NCI-H2029 treated with DMSO at 0.1 percent for 48 hours (cell line): ENCODE measurements at places on chromosomes 12 and 14.
A peak's percentile ranks its signal among the peaks of the same experiment; 100 is the strongest.

- no peak for DNase-seq
These were observed 3.9 kb downstream of the SAMD4A start for GRCh38 chr14:54570631-54571415.

- DNase-seq = no peak
These were observed 68.0 kb downstream of the PTPRR start for GRCh38 chr12:70852416-70853150.

DNA sequence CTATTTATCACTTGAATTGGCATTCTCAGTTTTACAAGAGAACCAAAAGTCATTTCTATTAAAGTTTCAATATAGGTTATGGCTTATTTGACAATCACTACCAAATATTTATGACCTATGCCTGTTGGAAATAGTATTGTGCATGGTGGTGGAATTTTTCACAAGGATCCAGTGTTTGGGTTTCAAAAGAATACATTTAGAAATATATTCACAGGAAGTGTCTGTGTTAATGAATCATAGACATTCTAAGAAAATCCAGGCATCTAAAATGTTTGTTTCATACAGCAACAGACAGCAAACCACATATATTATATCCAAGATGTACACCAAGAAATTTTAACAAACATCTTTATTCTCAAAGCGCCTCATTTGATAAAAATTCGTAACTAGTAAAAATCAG, 92.7 kb downstream of the MED13L start:
- DNase-seq = no peak

DNA sequence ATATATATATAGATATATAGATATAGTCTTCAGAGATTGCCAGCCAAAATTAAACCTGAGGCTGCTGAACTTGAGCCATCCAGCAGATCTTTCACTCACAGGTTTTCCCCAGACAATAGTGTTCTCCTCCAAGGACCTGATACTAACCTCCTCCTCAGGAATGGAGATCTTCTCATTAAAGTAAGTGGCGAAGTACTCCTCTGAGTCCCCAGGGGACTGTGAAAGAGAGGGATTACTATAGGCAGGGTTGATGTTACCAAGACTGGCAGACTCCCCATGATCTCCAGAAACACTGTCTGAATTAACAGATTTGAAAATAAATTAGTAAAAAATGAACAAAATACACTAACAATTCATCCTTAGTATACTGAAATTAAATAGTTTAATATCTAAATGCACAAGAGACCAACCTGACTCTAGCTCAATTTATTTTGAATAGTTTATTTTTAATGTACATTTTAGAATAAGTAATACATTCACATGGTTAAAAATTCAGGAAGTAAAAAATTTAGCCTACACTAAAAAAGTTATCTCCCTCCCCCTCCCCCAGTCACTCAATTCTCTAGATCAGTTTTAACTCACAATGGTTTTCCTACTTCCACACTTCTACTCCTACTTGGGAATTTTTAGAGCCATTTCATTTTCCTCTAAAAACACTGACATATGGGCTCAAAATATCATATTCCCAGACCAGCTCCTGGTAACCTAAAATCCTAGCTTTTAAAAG, 17.7 kb downstream of the SLC11A2 start:
- no peak for DNase-seq

DNA sequence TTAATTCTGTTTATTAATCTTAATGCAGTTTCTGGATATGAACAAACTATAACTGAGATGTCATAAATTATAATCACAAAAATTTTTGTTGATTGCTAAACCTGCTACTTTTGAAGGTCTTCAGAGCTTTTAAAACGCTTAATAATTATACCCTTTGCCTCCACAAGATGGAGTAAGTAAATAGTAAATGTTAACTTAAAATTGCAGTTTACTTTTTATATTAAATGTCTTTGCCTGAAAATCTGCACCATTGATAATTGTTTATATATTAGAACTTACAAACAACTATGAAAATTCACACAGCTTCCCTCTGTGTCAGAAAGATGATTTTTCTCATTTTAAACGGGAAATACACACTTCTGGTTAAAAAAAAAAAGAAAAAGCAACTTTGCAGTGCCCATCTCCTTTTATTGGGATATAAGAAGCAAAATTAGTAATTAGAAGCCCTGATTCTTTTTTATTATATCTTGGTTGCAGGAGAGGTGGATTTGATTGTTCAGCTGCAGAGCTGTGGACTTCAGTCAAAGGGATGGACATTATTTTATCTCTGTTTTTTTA, 35.6 kb downstream of the SCFD1 start:
- DNase-seq = no peak

GRCh38 chr12:14284184-14284722, 81.2 kb upstream of the ATF7IP start:
- DNase-seq = peak; percentile 75

DNA sequence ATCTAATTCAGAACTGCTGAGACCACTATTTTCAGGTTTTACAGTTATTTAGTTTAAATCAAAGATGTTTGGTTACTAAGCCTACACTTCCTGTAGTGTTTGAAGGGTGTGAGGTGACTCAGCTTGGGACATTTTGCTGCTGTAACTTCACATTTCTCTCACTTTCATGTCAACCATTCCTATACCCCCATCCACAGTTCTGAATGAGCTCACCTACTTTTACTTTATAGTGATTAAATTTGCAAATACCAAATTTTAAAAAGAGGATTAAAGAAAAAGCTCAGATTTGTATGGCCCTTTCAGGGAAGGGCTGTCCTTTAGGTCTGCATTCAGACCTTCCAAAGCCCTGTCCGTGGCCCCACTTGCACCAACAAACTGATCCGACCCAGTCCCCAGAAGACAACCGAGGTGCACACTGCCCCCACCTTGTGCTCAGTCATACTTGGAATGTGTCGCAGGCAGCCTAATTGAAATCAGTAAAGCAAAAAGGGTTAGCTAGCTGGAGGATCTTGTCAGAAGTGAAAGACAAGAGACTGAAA, 174.4 kb downstream of the MON2 start:
- DNase-seq = no peak

GRCh38 chr12:82426586-82426985, 68.3 kb downstream of the METTL25 start:
- DNase-seq = no peak

- no peak for DNase-seq
These were observed 399.9 kb downstream of the FSCB start for GRCh38 chr14:44107156-44107555.

GRCh38 chr14:22657861-22658260, 13.7 kb upstream of the OR6J1 start:
- DNase-seq = no peak

DNA sequence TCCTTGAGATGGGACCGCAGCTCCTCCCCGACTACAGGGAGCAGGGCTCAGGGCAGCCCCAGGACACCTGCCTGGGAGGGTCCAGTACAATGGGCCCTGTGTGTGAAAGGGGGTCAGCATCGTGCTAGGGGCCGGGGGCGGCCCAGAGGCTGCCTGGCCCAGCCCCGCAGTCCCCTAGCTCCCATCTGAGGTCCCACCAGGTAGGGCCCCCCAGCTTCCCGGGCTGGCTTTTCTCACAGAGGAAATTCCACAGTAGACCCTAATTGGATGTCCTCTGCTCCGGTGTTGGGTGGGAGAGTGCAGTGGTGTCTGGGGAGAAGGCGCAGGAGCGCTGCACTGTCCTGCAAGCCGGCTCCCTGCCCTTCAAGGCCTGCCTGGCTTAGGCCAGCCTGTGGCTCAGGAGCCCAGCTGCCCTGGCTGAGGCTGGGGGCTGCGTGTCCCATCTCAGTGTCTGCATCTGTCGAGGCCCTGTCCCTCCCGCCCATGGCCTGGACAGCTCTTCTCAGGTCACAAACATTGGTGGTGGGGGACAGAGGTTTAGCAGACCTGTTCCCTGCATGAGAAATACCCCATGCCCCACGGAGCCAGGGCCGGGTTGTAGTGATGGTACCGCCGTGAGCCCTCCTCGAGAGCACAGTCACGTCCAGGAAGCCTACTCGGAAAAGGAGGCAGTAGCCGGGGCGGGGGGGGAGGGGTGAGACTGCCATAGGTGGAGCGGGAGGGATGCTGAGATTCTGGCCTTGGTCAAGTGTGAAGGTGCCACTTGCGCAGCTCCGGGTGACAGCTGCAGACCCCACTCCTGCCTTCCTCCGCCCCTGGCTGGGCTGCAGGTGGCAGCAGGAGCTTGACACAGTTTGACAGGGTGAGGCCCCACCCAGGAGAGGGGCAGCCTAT, 11.6 kb downstream of the HIP1R start:
- DNase-seq = no peak

- no peak for DNase-seq
These were observed 870.3 kb upstream of the SEL1L start for GRCh38 chr14:82403987-82404386.
